ENCODE measurements at places on chromosomes 2 and 18.

- no peak for DNase-seq
Observed at GRCh38 chr2:47867205-47867604, 39.1 kb downstream of the FBXO11 start.

DNA sequence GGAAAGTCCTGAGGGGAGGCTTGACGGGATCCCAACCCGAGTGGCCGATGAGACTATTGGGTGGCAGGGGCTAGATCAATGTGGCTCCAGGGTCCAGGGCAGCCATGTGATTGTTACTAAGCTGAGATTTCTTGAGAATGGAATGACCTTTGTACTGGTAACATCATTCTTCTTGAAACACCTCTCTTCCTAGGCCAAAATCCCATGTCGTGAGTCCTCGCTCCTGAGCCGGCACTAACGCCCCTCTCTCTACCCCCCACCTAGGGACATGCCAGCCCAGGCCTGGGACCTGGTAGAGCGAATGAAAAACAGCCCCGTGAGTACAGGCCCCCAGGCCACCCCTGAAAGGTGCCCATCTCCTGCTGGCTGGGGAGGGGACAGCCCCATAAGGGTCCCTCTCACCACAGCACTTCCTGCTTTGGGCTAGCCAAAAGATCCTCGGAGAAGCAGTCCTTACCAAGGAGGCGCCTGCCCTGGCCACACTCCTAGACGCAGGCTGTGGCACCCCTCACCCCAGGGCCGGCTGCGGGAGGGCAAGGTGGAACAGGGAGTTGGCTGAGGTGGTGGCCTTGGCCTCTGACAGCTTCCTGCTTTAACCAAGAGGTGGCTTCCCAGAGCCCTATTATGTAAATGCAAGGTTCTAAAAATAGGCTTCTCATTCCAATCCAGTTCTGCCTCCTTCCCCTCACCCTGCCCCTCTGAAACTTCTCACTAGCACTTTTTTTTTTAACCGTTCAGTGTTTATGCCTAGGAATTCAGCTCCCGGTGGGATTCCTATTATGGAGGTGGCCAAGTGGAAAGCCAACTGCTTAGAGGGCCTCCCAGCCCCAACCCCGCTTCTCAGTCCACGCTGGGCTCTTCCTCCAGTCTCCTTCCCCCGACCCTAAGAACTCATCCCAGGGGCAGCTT, 126.6 kb upstream of the PPP1CB start:
- no peak for DNase-seq

DNA sequence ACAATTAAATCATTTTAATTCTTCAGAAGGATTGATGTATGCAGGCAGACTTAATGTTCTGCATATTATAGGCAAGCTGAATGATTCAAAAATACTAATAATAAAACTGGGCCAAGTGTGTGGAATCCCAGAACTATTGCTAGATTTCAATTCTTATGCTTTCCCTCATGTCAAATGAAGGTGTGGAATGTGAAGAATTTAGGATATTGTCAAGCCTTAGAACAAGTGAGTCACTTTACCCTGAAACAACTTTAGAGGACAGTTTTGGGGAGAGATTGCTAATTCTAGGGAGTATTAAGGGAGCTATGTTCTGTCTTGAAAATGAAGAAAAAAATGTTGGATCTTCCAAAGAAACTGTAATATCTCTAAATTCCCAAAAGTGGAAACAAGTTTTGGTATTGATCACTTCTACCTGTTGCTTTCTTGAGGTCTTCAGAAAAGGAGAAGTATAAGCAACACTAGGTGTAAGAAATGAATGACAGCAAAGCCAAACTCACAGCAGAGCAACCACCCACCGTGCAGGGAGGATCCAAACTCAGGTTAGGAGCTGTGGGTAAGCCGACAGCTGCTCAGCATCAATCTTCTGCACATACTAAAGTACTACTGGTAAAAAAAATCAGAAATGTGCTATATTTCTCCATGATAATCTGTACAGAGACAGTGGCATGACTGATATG, 818.1 kb downstream of the SLC4A3 start:
- no peak for DNase-seq

- DNase-seq, result no peak
Observed at GRCh38 chr18:68417166-68417799, 297.6 kb downstream of the TMX3 start.

- no peak for DNase-seq
Observed at GRCh38 chr2:186771850-186772463, 77.0 kb downstream of the ZSWIM2 start.

- DNase-seq, result no peak
Observed at GRCh38 chr2:31979956-31980355, 30.9 kb downstream of the MEMO1 start.

GRCh38 chr2:44537264-44537663, 175.5 kb downstream of the CAMKMT start:
- no peak for DNase-seq

DNA sequence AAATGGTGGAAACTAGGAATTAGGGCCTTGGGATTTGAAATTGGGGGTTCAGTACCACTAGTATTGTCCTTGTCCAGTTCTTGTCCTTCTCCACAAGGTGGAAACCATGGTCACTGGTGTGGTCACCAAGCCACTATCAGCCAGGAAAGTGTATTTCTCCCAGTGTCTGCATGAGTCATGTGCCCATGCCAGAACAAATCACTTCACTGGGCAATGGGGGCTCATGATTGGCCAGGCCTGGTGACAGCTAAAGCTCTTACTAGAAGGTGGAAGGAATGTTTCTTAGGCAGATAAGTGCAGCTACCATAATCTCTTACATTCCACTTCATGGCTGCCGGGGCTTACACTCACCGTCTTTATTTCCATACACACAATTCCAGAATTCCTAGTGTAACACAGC, 124.8 kb upstream of the TACR1 start:
- no peak for DNase-seq

DNA sequence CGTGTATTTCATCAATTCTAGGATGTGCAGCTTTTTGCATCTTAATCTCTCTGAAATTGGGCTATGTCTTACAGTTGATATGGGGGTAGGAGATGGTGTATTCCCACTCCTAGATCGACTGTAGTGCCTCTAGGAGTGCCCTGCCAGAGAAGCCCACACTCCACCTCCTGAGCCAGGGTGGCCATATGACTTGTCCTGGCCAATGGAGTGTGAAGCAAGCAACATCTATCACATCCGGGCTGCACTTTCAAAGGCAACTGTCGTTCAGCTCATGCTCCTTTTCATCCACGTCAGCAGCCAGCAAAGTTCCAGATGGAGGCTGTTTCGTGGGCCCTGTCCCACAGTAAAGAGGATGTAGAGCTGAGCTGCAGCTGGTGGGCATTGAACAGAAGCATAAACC, 149.4 kb upstream of the SLC1A4 start:
- no peak for DNase-seq

DNA sequence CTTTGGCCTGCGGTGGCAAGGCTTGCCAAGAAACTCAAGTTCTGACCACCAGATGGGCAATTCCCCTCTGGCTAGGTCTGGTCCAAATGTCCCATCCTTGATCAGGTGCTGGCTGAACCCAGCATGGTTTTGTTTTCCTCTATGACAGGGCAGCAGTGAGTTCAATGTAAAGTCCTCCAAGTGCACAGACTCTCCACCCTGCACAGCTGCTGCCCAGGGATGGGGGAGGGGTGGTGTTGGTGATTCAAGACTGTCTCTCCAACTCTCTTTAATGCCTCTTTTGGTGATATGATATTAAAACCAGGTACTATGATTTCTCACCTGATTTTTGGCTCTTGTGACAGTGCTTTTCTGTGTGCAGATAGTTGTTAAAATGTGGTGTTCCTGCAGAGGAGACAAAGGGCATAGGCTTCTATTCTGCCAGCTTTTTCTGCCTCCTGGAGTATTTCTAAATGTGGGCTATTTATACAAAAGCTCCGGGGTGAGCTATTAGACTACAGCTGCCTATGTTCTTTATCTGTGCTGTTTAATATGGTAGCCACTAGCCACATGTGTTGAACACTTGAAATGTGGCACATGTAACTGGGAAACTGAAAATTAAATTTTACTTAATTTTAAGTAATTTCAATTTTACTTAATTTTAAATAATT, 64.0 kb upstream of the STK39 start:
- DNase-seq, result no peak

GRCh38 chr2:9463698-9464034, 10.7 kb upstream of the IAH1 start:
- no peak for DNase-seq

DNA sequence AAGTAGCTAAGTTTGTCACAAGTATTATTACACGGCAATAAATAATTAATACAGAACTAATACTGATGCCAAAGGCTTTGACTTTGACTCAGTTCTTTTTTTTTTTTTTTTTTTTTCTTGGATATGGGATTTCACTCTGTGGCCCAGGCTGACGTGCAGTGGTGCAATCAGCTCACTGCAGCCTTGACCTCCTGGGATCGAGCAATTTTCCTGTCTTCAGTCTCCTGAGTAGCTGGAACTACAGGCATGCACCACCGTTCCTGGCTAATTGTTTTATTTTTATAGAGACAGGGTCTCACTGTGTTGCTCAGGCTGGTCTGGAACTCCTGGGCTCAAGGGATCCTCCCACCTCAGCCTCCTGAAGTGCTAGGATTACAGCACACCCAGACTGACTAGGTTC, 284.5 kb downstream of the SS18 start:
- DNase-seq, result no peak

DNA sequence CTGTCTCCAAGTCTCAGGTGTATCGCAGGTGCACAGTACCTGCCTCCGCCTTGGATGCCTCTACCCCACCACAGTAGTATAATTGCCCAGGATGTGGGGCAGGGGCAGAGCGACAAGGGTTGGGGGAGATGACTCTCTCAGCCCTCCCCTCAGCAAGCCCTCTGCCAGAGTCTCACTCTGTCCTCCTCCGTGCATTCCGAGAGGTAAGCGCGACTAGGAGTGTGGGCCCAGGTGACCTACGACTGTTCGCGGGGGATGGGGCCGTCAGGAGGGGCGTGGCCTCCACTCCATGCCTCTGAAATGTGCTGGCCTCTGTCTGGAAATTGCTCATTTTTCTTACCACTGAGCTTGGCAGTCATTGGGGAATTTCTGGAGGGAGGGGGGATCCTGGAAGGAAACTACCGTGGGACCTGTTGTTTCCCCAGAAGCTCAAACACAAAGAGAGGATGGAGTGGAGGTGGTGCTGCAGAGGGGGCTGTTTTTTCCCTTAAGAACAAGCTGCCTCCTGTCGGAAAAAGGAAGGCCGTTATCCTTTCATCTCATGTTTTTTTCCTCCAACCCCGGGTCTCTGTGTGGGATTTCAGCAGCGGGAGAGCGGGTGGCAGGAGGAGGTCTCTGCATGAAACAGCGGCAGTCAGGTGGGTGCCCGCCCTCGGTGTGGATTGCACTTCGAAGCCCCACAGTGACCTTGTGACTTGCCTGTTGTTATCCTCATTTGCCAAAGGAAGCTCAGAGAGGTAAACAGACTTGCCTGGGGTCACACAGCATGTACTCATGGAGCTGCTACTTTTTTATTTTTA, 13.0 kb upstream of the RALB start:
- DNase-seq, result no peak

- DNase-seq, result no peak
Observed at GRCh38 chr18:65792456-65793074, 41.8 kb downstream of the CDH7 start.

DNA sequence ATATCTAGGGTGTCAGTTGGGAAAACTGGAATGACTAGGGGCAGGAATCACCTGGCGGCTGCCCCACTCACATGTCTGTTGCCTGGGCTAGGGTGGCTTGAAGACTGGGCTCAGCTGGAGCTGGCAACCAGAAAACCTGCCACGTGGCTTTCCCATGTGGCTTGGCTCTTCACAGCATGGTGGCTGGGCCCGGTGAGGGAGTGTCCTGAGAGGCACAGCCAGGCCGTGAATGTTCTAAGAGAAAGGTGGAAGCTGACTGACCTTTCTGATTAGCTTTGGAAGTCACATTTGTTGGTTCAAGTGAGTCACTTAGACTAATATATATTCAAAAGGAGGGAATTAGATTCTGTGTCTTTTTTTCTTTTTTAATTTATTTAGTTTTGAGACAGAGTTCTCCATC, 22.7 kb downstream of the SP5 start:
- no peak for DNase-seq

DNA sequence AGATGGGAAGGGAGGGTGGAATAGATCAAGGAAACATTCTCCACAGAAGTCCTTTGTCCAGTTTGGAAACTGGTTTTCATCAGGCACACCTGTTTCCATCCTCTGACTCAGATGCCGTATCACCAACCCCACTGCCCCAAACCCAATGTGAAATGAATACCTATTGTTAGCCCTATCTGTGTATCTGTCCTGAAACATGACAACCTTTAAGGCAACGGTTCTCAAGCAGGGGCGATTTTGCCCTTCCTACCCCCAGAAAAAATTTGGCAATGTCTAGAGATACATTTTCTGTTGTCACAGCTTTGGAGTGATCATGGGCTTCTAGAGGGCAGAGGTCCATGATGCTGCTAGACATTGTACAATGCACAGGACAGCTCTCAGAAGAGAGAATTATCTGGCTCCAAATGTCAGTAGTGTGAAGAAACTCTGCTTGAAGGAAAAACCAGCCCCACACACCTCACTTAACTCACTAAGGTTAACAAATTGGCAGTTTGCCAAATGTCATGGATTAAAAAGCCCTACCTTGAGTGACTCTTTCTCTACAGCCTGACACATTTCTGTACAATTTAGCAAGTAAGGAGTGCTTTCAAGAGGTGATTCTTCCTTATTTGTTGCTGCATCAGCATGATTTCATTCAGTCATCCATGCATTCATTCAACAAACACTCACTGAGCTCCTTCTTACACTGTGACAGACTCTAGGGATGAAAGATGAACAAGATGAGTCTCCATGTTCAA, 3.4 kb downstream of the SCTR start:
- no peak for DNase-seq

- DNase-seq, result no peak
Observed at GRCh38 chr2:20292984-20293383, 57.7 kb downstream of the PUM2 start.

DNA sequence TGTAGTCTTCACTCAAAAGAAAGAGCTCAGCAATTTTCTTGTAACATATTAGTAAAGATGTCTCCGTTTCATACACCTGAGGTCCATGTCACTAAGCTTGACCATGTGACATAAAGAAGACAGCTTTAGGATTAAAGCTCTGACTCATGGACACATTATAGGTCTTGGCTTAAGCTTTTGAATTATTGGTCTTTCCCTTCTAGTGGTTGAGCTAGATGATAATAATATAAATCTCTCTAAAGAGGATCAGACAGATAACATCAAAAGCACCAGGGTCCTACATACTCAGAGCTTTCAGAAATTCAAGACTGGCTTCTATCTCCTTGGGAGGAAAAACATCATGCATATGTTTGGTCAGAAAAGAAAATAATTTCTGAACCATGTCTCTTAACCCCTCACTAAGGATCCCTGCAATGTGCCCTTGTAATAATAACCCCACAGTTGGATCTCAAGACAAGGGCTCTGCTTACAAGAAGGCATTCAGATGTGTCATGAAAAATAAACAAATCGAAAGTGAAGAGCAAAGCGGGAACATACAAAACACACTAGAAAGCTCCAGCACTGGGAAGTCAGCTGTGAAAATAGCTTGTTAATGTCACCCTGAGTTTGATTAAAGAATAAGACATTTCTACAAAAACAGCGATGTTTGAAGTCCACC, 174.5 kb downstream of the PID1 start:
- DNase-seq, result no peak

All from cortex of kidney (tissue), 1 donor.